Fibroblast of skin of scalp (primary cell): ENCODE measurements at places on chromosomes 12 and 14.

- no peak for DNase-seq
These were observed 30.5 kb downstream of the PUS7L start for GRCh38 chr12:43728117-43728516.

- peak; percentile 78 for DNase-seq
These were observed 133.7 kb downstream of the AEBP2 start for GRCh38 chr12:19572920-19573558.

GRCh38 chr14:91400696-91401095, 16.9 kb downstream of the CCDC88C start:
- DNase-seq = no peak

GRCh38 chr12:130713581-130713991, 2.5 kb downstream of the RIMBP2 start:
- DNase-seq = peak; percentile 5

GRCh38 chr12:646442-647384, 16.5 kb downstream of the NINJ2 start:
- no peak for DNase-seq

GRCh38 chr12:58224536-58225105, 283.3 kb downstream of the ATP23 start:
- no peak for DNase-seq

DNA sequence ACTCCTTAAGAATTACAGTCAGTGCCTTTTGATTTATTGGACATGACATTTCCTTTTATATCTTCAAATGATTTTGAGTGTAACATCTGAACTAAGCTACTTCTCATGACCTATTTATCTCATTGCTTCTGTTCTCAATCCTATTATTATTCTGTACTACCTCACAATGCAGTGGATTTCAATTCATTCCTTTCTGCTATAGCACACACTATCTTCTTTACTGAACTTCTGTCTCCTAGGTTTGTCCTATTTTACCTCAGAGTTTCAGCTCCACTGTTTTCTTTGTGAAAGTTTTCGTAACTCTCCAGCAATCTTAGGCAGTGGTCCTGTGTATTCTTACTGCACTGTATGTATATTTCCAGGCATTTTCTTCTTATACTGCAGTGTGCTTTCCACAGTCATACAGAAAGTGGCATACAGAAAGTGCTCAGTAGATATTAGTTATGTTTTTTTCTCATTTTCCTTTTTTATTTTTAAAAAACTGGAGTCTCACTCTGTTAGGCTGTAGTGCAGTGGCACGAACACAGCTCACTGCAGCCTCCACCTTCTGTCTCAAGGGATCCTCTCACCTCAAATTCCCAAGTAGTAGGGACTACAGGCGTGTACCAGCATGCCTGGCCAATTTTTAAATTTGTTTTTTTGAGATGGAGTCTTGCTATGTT, 368.6 kb upstream of the RGS6 start:
- no peak for DNase-seq

- DNase-seq = peak; percentile 90
These were observed 214.9 kb upstream of the HMGA2 start for GRCh38 chr12:65609359-65609771.

- DNase-seq = no peak
These were observed 91.3 kb upstream of the DNM1L start for GRCh38 chr12:32587581-32588495.

DNA sequence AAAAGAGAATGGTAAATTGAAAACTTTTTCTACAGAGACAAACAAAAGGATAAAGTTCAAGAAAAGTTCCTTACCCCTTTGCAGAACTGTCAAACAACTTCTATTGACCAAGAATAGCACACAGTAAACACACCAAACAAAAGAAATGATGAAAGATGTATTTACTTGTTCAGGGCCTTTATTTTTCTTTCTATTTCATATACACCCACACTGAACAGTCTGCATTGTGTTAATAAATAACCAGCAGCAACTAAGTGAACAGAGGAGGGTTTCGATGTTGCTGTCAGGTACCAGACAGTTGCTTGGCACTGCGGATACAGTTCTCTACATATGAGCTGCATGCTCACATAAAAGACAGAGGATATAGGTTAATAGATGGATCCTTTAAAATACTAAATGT, 122.1 kb downstream of the SOX5 start:
- DNase-seq = no peak

DNA sequence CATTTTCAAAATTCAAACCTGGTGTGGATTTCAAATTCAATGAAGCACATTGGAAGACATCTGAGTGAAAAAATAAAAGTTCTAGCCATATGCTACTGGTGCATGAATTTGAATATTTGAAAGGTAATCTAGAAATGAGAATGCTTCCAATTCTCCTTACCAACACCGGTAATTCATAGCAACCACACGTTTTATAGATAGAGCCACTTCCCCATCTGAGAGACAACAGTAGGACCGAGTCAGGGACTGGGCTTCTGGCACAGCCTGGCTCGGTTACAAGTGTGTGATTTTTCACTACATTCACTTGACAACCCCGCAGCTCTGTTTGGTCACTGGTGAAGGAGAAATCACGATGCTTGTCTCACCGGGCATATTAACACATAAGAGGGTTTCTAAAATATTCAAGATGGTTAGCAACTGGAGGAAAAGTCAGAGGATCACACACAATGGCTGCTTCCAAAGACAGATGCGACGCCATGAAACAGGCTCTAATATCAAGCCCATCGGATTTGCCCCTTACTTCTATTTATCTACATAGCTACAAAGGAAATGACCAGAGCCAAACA, 86.5 kb upstream of the FOXN3 start:
- no peak for DNase-seq

DNA sequence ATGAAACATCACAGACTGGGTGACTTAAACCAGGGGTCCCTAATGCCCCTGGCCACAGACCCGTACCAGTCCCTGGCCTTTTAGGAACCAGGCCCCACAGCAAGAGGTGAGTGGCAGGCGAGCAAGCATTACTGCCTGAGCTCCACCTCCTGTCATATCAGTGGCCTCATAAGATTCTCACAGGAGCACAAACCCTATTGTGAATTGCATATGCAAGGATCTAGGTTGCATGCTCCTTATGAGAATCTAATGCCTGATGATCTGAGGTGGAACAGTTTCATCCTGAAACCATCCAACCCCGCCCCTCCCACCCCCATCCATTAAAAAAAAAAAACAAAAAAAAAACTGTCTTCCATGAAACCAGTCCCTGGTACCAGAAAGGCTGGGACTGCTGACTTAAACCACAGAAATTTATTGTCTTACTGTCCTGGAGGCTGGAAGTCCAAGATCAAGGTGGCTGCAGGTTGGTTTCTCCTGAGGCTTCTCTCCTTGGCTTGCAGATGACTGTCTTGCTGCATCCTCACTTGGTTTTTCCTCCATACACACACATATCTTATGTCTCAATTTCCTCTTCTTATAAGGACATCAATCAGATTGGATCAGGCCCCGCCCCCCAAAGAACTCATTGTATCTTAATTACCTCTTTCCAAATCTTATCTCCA, 235.9 kb downstream of the CHST11 start:
- DNase-seq = no peak

- DNase-seq = peak; percentile 45
These were observed 935 bp upstream of the CRIP1 start for GRCh38 chr14:105485739-105486162.

DNA sequence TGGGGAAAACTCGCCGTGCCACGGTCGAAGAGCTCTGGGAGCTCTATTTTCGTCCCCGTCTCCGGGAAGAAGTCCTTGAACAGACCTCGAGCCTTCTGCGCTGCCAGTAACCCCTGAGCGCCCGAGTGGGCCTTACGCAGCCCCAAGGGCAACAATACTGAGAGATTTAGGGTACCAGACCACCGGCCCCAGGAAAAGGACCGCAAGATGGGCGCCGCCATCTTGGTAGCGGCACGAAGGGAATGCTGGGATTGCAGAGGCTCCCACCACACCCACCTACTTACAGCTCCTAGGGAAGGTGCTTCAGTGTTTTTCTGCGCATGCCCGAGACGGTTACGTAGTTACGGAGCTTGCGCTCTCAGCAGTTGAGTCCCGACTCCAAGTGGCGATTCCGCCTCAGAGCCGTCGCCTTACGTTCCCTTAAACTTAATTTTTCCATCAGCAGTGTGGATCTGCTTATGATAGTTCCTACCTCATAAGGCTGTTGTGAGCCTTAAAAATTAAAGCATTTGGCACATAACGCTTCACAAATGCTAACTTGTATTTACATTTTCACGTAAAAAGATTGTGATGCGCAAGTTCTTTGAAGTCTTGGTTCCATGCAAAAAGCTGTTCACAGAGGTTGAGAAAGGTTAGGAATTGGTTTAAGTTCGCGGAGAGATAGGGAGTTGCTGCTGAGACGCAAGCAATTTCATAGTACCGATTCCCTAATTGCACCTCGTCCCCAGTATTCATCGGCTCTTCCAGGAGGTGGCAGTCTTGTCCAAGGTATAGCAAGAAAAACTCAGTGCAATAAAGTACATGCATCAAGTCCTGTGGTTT, at the start of gene YARS2:
Gene YARS2 (minus strand): TSS at position 244 of the 822 bp plus-strand sequence. CDS start 23 bp downstream, at position 221.
- DNase-seq = peak; percentile 99

GRCh38 chr14:56040121-56040520, 78.1 kb upstream of the PELI2 start:
- DNase-seq = no peak

DNA sequence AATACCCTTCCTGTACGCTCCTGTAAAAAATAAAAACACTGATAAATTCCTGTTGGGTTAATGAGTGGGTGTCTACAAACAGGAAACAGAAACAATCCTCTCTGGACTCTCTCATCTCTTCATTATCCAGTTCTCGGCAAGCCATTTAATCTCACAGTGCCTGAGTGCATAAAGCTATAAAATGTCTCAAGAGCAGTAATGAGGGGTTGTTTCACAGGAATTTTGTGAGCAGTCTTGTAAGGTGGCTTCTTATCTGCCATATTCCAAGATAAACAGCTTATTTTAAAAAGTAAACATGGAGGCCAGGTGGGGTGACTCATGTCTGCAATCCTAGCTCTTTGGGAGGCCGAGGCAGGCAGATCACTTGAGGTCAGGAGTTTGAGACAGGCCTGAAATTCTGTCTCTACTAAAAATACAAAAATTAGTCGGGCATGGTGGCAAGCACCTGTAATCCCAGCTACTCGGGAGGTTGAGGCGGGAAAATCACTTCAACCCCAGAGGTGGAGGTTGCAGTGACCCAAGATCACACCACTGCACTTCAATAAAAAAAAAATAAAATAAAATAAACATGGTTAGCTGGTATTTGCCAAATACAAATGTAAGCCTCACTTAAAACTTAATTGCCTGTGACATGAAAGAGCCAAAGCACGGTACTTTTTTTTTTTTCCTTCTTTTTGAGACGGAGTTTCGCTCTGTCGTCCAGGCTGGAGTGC, 54.0 kb downstream of the CLIP1 start:
- DNase-seq = no peak
